Thymus (tissue), 14 donors: ENCODE measurements at places on chromosomes 5 and 9.
A peak's percentile ranks its signal among the peaks of the same experiment; 100 is the strongest.

- no peaks in the 10 kb centered on the region for H3K27me3 ChIP-seq
- peaks cover 15% of the 10 kb centered on the region for H3K36me3 ChIP-seq
- peak overlapping the region; percentile 99 for H3K27ac ChIP-seq
- H3K4me1 ChIP-seq: peaks cover 36% of the 10 kb centered on the region
- H3K4me3 ChIP-seq: peak overlapping the region; percentile 68
Measured at GRCh38 chr9:35646153-35646532, 4.6 kb downstream of the SIT1 start.

DNA sequence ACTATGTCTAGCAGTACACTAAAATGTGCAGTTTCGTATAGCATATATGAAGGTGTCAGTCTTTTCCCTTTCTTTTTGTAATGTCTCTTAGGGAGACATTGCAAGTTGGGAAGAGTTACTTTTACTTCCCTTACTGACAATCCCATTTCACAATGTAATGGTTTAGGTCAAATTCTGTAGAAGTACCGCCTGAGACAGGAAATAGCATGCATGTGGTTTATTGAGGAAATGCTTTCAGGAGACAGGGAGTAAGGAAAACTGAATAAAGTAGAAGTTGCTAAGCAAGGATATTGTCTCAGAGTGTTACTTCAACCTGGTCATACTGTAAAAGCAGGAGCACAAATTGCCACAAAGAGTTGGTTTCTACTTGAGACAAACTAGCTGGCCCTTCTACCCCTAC, 32.1 kb upstream of the MSANTD3 start:
- no peaks in the 10 kb centered on the region for H3K36me3 ChIP-seq
- no peak for DNase-seq
- H3K4me1 ChIP-seq: no peaks in the 10 kb centered on the region

- no peak for DNase-seq
- no peak overlapping the region for H3K27ac ChIP-seq
- H3K36me3 ChIP-seq: peaks cover 52% of the 10 kb centered on the region
- peaks cover 12% of the 10 kb centered on the region for H3K4me1 ChIP-seq
- no peak overlapping the region for H3K4me3 ChIP-seq
Measured at GRCh38 chr5:68227532-68228160, 12.1 kb downstream of the PIK3R1 start.

GRCh38 chr5:33238826-33239695, 201.7 kb upstream of the TARS1 start:
- H3K27me3 ChIP-seq: no peaks in the 10 kb centered on the region
- H3K4me1 ChIP-seq: peaks cover 8% of the 10 kb centered on the region
- H3K36me3 ChIP-seq: no peaks in the 10 kb centered on the region
- H3K27ac ChIP-seq: no peak overlapping the region

GRCh38 chr5:157431544-157432200, 28.3 kb upstream of the NIPAL4 start:
- H3K27me3 ChIP-seq: no peaks in the 10 kb centered on the region
- H3K36me3 ChIP-seq: no peaks in the 10 kb centered on the region
- H3K4me1 ChIP-seq: no peaks in the 10 kb centered on the region
- H3K27ac ChIP-seq: no peak overlapping the region

DNA sequence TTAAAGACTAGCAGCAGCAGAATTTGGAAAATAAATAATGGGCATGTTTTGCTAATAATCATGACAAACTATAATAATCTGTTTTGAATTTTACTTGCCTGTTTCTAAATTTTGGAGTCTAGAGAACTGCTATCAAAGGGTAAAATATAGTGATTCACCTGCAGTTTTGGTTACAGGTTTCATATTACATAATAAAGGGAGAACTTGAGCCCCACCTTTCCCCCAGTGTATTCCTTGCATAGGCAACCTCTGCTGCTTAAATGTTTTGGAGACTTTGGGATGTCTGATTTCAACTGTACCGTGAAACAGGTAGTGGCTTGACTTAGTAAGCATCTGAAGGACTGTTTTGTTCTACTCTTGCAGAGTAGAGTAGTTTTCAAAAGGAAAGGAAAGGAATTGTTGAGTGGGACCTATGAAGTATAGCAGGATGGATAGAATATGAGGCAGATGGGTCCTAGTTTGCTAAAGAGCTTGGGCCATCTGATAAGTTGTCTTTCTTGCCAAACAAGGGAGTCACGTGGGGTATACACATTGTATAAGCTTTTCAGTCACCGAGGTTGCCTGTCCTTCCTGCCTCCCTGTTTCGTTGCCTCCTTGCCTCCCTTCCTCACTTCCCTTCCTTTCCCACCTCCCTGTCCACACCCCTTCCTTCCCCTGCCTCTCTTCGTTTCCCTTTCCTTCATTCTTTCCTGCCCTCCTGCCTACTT, 19.1 kb downstream of the CREBRF start:
- H3K4me1 ChIP-seq: no peaks in the 10 kb centered on the region
- H3K4me3 ChIP-seq: no peak overlapping the region
- DNase-seq: no peak
- no peaks in the 10 kb centered on the region for H3K27me3 ChIP-seq

- H3K4me1 ChIP-seq: peaks cover 2% of the 10 kb centered on the region
- H3K27me3 ChIP-seq: peaks cover 9% of the 10 kb centered on the region
- H3K27ac ChIP-seq: no peak overlapping the region
- DNase-seq: no peak
- no peak overlapping the region for H3K4me3 ChIP-seq
Measured at GRCh38 chr5:136075466-136075891, 46.7 kb downstream of the TGFBI start.

- H3K27ac ChIP-seq: no peak overlapping the region
- DNase-seq: no peak
Measured at GRCh38 chr9:71861618-71862017, 49.4 kb downstream of the ABHD17B start.

DNA sequence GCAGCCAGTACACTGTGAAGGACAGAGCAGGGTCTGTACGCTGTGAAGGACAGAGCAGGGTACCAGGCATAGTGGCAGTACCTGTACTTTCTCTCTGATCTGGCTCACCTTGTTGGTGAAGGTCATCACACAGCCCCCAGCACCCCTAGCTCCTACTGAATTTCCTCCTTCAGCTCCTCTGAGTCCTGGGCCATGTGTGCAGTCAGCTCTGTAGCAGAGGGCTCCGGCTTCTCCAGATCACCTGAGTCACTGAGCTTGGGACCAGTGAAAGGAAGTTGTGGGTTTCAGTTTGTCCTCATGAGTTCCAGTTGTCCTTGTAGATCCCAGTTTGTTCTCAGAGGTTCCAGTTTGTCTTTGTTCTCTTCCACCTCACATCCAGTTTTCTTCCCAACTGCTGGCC, 5.5 kb downstream of the NUDT2 start:
- DNase-seq: no peak
- no peak overlapping the region for H3K27ac ChIP-seq
- peaks cover 3% of the 10 kb centered on the region for H3K4me1 ChIP-seq
- peaks cover 10% of the 10 kb centered on the region for H3K36me3 ChIP-seq
- no peaks in the 10 kb centered on the region for H3K27me3 ChIP-seq

DNA sequence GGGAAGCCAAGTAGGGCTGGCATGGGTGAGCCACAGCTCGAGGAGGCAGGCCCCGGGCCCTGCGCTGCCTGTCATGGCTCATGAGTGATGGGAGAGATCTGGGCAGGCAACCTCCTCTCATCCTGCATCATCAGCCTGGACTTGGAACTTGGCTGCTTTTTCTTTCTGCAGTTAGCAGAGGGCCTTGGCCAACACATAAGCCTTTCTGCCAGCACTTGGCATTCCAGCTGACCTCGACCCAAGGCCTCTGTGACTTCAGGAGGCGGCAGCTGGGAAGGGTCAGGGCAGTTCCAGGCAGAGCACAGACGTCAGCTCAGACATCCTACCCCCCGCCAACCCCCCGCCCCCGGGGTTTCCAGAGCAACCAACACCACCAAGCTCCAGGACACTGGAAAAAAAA, 7.6 kb downstream of the S1PR3 start:
- H3K27ac ChIP-seq: no peak overlapping the region
- H3K27me3 ChIP-seq: peaks cover 7% of the 10 kb centered on the region
- H3K4me1 ChIP-seq: peaks cover 21% of the 10 kb centered on the region

GRCh38 chr5:160133071-160133917, 14.0 kb upstream of the PWWP2A start:
- no peak overlapping the region for H3K27ac ChIP-seq
- no peaks in the 10 kb centered on the region for H3K36me3 ChIP-seq
- no peak for DNase-seq

GRCh38 chr9:2623288-2624050, 1.9 kb downstream of the VLDLR start:
- no peaks in the 10 kb centered on the region for H3K36me3 ChIP-seq
- peaks cover 7% of the 10 kb centered on the region for H3K4me1 ChIP-seq
- H3K4me3 ChIP-seq: no peak overlapping the region
- peaks cover 72% of the 10 kb centered on the region for H3K27me3 ChIP-seq
- H3K27ac ChIP-seq: no peak overlapping the region
- DNase-seq: no peak

DNA sequence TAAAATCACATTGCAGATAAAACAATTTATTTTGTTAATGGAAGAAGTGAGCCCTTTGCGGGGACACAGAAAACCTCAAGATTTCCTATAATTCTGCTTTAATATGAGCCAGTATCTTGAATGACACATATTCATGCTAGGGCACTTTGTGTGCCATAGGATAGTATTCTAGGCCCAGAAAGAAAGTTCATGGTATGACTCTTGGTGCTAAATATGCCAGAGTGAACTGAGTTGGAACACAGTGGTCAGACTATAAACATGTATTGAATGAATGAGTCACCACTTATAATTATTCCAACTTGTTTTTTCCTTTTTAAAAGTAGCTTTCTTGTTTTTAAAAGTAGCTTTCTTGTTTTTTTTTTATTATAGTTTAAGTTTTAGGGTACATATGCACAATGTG, 46.0 kb downstream of the ADAMTS19 start:
- H3K4me3 ChIP-seq: no peak overlapping the region
- no peaks in the 10 kb centered on the region for H3K4me1 ChIP-seq
- no peak for DNase-seq
